Osteoblast (primary cell): ENCODE measurements at places on chromosomes 3 and 15.

- DNase-seq: no peak
These were observed 18.8 kb upstream of the THRB start for GRCh38 chr3:24513463-24513862.

GRCh38 chr3:31754575-31755278 is 222.0 kb downstream of the STT3B start:
- no peak for DNase-seq

DNA sequence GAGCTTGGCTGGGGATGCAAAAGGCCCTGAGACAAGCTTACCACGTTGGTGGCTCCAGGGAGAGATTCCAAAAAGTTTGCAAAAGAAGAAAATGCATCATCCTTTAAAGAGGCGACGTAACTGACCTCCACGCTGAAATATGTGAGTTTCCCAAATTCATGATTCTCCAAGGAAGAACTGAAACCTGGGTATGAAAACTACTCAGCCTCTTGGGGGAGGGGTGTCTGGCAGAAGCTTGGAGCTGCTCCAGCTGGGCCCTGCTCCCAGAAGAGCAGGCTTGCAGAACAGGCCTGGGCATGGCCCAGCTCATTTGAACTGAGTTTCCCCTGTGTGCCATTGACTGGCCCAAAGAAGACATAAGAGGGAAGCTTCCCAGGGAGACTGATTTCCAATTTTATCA is 20.5 kb downstream of the CPN2 start:
- no peak for DNase-seq

DNA sequence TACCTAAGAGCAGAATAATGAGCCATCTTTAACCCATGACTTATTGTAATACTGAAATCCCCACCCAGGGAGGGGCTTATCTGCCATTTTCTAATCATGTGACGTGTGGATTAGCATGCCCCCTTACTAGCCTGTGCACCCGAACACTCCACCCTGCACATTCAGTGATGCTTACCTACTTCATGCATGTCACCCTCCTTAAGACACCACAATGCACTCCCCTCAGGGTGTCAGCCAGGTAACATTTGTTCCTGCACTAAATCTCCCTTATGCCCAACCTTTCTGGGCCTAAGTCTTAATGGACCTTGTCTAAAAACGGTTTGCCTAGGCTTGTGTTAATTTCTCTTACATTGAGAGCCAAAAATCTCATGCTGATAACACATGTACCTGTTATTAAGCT is 336.6 kb downstream of the OCA2 start:
- DNase-seq: no peak

DNA sequence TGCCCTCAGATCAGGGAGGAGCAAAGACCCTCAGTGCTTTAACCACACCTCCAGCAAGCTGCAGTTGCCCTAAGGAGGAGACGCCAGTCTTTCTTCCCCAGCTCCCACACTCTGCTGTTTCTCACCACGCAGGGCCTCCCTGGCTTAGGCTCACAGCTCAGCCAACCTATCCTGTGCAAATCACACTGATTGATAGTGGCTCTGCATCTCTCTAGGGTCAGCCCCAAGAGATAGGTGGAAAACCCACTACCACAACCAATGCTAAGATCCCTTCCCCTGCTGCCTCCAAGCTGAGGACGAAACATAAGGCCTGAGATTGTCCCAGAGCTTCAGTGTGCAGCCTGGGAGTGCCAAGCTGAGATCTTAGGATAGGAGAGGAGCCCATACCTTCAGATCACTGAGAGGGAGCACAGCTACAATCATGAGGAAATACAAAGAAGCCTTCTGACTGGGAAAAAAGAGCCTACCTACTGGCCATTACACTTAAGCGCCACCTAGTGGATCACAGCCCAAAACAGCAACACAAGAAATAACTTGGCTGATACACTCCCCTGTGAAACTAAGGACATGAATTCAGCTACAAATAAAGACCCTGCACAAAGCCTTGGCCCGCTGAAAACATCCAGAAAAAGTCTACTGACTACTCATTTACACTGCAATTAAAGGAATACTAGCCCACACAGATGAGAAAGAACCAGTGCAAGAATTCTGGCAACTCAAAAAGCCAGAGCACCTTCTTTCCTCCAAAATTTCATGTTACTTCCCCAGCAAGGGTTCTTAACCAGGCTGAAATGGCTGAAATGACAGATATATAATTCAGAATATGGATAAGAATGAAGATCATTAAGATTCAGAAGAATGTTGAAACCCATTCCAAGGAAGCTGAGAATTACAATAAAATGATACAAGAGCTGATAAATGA is 271.5 kb upstream of the DCBLD2 start:
- peak; percentile 54 for DNase-seq

DNA sequence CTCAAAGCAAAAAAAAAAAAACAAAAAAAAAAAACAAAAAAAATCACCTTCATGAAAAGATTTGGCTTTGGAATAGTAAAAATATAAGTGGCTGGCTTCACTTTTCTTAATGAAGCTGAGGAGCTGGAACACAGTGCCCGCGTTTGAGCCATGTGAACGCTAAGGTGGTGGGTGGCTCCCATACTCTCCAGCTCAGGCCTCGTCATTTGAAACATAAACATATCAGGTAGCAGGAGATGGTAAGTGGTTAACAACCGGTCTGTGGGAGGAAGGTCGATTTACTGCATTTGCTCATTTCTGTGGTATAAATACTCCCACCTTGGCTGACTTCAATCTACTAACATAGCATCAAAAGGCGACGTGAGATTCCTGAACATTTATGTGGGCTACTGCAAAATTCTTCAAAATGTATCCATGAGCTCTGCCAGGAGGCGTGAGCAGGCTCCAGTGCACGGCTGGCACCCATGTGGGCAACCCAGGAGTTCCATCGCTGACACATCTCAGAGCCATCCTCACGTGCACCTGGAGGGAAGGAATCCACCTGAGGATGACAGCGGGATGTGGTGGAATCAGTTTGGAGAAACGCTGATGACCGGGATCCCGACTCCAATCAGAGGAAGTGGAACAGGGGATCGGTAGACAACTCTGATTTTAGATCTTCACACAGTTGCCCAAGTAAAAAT is 157.6 kb downstream of the ATP10A start:
- peak; percentile 13 for DNase-seq

DNA sequence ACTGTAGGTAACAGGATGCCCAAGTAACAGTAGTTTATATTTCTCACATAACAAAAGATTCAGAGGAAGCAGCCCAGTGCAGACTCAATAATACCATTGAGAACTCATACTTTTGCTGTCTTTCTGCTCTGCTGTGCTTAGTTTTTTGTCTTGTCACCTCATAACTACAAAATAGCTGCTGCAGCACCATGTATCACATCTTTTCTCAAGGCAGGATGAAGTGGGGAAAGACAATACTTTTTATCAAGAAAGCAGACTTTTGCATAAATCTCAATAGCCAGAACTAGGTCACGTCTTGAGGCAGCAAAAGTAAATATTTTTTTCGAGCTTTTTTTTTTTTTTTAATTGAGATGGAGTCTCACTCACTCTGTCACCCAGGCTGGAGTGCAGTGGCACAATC is 39.6 kb upstream of the SYN2 start:
- no peak for DNase-seq

DNA sequence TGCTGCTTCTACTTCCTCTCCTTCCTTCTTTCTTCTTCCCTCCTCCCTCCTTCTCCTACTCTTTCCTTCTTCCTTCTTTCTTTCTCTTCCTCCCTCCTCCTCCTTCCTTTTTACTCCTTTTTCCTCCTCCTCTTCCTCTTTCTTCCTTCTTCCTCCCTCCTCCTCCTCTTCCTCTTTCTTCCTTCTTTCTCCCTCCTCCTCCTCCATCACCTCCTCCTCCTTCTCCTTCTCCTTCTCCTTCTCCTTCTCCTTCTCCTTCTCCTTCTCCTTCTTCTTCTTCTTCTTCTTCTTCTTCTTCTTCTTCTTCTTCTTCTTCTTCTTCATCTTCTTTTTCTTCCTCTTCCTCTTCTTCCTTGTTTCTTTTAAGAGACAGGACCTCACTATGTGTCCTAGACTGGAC is 224.0 kb downstream of the NR2F2 start:
- no peak for DNase-seq

- peak; percentile 51 for DNase-seq
These were observed 8.4 kb upstream of the SNRPA1 start for GRCh38 chr15:101303408-101303807.

- DNase-seq: peak; percentile 43
These were observed 48.8 kb downstream of the EPHB3 start for GRCh38 chr3:184610245-184610871.

- peak; percentile 85 for DNase-seq
These were observed 28.9 kb upstream of the MITF start for GRCh38 chr3:69710153-69710977.

GRCh38 chr3:102006812-102007485 is 157.6 kb downstream of the NFKBIZ start:
- peak; percentile 87 for DNase-seq

DNA sequence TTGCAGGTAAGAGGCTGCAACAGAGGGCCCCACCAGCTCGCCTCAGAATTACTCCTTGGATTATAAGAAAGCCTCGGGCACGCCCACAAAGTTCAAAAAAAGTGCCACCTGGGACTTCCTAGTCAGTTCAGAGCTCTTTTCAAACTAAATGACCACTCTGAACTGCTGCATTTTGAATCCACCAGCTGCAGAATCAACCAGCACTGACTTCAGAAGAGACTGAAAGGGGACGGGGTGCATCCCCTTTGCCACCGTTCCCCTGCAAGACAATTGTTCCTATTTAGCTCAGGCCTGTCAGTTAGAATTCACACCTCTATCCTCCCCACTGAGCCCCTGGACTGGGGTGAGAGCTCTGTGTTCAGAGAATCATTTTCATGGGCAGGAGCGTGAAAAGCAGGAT is 181.4 kb upstream of the GADL1 start:
- DNase-seq: no peak

- no peak for DNase-seq
These were observed 22.8 kb upstream of the NOX5 start for GRCh38 chr15:68991723-68992122.

GRCh38 chr15:87682527-87682926 is 574.0 kb downstream of the NTRK3 start:
- DNase-seq: no peak

DNA sequence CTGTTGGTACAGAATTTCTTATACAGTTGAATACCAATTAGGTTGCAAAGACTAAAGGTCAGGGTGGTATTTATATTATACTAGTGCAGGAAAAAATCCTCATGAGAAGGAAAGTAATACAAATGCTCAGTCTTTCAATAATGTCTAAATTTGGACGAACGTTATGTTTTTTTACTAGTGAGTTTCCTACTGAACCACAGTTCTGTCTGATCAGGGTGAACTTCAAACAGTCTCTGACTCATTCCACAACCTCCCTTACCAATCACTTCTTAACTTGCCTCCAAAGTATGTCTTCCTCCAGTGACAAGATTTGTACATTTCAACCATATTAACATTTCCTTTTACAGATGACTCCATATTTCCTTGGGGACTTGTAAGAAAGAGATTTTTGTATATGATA is 3.4 kb downstream of the TMEM212 start:
- DNase-seq: peak; percentile 75

DNA sequence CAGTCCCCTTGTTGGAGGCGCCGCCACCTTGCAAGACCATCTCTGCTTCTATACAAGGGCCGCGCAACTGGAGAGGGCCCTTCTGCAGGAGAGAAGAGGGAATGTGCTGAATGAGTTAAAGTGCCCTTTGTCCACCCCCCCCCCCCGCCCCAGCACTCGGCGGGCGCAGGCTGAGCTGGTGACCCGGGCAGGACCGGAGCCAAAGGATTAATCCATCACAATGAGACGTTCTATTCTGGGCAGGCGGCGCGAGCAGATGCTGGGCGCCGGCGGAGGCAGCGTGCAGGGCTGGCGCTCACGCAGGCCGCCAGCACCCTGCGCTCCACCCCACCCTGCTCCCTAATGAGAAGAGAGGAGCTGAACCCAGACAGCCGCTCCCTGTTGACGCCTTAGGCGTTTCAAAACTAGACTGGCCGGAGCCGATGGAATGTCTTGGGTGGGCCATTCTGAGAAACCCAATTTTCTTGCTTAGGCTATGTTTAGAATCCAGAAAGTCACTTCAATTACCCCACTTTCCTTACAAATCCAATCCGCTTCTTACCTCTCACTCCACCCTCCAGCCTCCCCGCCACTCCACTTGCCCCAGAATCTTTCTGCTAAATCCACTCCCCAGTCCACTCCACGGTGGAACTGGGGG is 32.9 kb downstream of the GJD2 start:
- DNase-seq: no peak

DNA sequence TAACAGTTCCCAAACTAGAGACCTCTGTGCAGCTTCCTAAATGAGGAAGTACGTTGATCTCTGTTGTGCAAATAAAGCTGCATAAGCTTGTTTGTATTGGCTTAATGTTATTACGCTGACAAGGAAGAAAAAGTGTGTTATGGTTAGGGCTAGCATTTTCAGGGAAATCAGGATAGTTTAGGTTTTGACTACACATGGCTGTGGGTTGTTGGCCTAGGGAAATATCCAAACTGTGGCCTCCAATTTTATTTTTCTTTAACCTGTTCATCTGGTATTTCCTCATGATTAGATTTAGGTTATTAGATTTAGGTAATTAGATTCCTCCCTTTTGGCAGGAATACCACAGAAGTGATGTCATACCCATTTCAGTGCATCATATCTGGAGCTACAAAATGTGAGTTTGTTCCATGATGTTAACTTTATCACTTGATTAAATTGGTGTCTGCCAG is 8.7 kb upstream of the MCCC1 start:
- DNase-seq: peak; percentile 80

- peak; percentile 59 for DNase-seq
These were observed 8.6 kb downstream of the FBXL22 start for GRCh38 chr15:63605816-63606215.

- DNase-seq: peak; percentile 93
These were observed 4.7 kb downstream of the LRRC15 start for GRCh38 chr3:194364652-194365434.

GRCh38 chr3:128740621-128741020 is 14.6 kb downstream of the RAB7A start:
- no peak for DNase-seq

DNA sequence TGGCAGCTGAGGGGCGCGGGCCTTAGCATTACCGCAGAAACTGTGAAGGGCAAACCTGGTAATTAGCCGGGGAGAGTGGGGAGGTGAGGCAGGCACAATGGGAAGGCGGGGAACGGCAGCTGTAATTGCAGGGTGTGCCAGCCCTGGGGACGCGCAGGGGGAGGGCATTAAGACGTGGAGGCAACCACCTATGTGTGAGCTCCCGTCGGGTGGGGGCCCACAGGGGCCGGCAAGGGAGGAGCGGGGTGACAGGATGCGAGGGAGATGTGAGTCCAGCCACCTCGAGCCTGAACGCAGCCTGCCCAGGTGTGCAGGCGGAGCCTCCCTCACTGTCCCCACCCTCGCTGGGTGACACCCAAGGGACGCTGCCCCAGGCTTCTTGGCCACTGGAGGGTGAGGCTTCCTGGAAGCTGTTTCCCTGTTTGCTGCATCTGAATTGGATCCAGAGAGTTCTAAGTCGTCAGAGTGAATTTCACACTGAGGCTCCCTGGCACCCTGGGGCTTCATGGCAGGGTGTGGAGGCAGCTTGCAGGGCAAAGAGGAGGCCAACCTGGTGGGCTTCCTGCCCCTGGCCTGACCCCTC is 130.6 kb upstream of the MEF2A start:
- no peak for DNase-seq

GRCh38 chr3:174957081-174957480 is 97.9 kb downstream of the NAALADL2 start:
- DNase-seq: no peak
